ENCODE measurements at places on chromosomes 16 and 17.

GRCh38 chr17:42340691-42341127 lies 47.5 kb downstream of the STAT3 start:
- no peak for DNase-seq

DNA sequence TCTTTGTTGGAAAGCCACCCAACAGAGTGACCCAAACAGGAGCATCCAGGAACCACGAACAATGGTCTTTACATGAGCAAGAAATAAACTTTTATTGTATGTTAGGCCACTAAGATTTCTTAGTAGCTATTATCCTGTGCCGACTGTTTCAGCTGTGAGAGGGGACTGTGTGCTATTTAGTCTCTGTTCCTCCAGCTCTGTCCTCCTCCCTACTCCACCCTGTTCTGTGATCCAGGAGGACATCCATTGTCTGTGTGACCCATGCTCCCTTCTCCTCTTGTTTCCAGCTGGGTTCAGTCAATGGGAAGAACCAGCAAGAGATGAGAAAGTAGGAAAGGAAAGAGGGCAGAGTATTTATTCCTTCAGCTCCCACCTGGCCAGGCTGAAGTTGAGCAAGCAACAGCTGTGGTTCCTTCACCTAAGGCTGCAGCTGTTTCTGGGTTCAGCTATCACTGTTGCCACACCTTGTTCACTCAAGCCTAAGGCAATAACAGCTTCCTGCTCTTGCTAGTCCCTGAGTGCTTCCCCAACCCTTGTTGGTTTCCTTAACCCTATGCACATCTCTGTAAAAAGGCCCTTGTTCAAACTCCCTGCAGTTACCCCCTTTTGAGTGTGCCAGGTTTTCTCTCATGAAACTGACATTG lies 14.9 kb upstream of the B4GALNT2 start:
- no peak for DNase-seq

DNA sequence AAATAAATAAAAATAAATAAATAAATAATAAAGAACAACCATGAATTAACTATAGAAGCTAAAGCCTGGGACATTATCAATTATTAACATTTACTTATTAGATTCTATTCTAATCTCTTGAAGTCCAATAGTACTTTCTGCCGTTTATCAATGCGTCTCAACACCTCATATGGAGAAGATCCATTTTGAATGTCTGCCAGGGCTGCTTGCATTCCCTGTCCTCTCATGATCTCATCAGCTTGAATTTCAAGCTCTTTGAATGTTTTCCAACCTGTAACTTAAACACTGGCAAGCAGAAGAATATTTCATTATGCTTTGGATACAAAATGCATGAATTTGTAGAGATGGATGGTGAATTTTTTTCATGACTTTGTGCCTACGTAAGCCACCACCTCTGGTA lies 191.9 kb upstream of the ANKFN1 start:
- peak; percentile 50 for DNase-seq

DNA sequence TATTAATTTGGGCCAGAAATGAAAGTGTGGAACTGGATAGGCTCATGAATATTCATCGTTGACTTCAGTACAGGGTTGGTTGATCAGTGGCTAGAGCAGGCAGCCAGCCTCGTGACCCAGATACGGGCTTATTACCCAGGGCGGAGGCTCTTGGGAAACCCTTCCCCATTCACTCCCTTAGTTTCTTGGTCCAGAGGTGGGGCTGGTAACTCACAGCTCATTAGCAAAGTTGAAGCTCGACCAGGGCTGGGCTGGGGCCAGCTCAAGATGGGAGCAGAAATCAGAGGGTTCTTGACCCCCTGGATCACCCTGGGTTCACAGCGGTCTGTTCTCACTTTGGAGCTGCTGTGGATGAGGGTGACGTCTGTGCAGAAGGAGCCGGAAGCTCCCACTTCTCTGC lies 44.6 kb upstream of the GSE1 start:
- DNase-seq = no peak

GRCh38 chr16:67562526-67562917 lies at the start of gene CTCF:
Gene CTCF, plus strand, starts transcription at chr16:67562526. Its CDS starts 48,307 bp downstream, at chr16:67610833.
- peak; percentile 62 for DNase-seq
